ENCODE measurements at places on chromosomes 2 and 18.

- DNase-seq, result no peak
Measured at GRCh38 chr2:160207271-160207670, 7.2 kb upstream of the ITGB6 start.

GRCh38 chr18:72866901-72867745 is 664 bp downstream of the NETO1 start:
- DNase-seq, result peak; percentile 44

GRCh38 chr2:10892796-10893350 is 18.9 kb upstream of the KCNF1 start:
- no peak for DNase-seq

GRCh38 chr18:79911344-79912270 is 39.8 kb downstream of the SLC66A2 start:
- no peak for DNase-seq

DNA sequence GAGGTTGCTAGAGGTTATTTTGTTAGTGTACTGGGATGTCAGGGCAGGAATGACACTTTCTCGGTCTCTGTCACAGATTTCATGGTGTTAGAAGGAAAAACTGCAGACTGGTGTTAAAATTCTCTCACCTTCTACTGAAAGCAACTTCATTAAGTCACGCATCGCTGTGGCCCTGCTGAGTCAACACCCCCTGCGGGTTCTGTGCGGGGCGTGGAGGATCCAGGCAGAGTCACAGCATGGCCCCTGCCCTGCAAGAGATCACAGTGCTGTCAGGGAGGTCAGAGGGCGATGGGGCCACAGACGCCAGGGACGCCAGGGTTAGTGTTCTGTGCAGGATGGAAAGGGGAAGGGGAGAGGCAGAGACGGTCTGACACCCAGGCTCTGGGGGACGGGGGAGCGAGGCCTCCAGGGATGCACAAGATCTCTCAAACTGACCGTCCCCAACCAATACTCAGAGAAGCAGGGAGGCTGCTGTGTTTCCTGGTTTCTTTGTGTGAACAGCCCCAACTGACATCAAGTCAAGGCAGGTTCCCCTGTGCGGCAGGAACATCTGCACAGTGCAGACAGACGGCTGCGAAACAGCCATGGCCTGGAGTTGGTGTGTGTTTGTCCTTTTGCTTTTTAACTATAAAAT is 354.9 kb upstream of the SALL3 start:
- DNase-seq, result no peak

GRCh38 chr2:240560084-240560479 is at the start of gene DUSP28:
Gene DUSP28, plus strand, starts transcription at chr2:240560357. Its CDS starts 328 bp downstream, at chr2:240560685.
- peak; percentile 67 for DNase-seq

GRCh38 chr2:73981081-73982001 is 3.4 kb upstream of the TET3 start:
- no peak for DNase-seq

- no peak for DNase-seq
Measured at GRCh38 chr2:73536133-73536840, 105.9 kb downstream of the NAT8 start.

DNA sequence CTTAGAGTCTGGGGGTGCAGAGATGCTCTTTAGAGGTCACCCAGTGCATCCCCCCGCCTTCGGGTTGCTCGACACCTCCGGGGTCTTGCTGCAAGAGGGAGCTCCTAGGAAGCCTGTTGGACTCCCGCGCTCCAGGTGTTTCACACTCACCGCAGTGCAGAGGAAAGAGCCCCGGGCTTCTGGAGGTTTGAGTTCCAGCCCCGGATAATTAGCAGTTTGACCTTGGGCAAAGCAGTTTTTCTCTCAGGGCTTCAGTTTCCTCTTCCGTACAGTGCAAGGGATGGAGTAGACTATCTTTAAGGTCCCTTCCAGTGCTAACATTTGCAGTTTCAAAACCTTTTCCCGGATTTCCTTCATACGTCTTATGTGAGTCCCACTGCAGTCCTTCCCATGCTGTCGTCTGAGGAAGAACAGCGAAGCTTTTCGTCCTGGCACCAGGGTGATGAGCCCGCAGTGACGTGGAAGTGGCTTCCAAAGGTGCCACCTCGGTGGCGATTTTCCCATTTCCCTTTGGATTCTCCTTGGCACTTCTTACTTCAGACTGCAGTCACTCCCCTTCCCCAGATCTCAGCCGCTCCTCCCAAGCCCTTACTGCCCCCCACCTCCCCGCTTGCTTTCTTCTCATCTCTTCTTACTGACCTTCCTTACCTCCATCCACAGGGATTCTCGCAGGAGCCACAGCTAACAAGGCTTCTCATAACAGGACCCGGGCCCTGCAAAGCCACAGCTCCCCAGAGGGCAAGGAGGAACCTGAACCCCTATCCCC is 585 bp downstream of the PNKD start:
- no peak for DNase-seq

- DNase-seq, result no peak
Measured at GRCh38 chr2:62372824-62373223, 133.2 kb downstream of the TMEM17 start.

GRCh38 chr2:204172145-204172600 is 235.6 kb downstream of the ICOS start:
- no peak for DNase-seq

DNA sequence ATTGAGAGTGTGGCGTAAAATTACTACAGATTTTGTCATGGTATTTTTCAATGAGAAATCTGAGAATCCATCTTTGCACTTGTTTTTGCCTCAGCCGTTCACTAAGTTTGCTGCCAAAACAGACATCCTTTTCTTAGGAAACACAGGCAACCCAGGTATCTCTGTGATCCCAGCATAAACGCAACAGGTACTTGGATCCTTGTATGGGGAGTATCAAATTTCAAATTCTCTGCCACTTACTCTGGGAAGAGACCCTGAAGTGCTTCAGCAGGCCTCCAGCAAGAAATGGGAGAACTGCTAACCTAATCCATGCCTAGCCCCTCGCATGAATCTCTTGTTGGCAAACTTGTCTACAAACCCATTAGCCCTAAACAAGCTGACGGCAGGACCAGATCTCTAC is 83.1 kb downstream of the BCL11A start:
- DNase-seq, result peak; percentile 25

DNA sequence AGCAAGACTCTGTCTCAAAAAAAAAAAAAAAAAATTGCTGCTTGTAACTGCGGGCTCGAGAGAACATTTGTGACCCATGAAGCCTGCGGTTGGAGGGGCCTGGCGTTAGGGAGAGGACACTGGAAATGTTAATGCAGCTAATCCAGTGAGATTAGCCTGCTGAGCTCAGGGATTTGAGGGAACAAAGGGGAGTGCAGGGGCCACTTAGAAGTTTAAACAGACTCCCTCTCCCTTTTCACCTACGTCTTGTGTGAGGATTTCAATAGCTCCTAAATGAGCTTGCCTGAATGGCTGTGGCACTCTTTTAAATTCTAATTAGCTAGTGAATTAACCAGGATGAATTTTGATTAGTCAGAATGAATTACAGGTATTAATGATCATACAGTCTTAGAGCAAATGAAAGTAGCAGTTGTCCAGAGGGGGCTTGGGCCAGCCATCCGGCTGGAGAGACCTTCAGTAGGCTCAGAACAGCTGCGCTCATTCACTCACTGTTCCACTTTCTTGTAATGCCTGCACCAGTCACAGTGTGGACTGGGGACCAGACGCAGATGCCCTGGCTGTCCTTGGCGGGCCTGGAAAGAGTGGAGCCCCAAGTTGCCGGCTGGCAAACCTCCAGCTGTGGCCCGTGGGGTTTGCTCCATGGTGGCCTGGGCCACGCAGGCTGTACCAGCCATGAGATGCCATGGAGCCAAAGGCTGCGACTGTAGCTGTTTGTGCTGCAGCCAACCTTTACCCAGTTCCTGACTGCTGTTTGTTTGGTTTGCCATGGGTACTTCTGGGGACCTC is 20.8 kb downstream of the LDLRAD4 start:
- no peak for DNase-seq

DNA sequence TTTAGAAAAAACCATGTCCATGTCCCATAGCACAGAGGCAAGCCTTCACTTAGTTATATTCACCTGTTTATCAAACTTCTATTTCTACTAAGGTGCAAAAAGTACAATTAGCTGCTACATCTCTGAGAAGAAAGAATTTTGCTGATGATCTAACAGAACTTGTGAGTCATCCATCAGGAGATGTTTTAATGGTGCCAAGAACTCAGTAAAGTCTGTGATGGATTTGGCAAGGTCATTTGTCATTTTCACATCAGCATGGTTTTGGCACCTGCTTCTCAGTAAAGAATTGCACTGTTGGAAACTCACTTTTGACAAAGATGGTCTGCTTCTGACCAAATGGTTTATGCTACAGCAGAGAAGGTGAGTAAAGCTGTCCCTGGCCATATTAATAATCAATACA is 195.7 kb upstream of the TMEFF2 start:
- DNase-seq, result no peak

DNA sequence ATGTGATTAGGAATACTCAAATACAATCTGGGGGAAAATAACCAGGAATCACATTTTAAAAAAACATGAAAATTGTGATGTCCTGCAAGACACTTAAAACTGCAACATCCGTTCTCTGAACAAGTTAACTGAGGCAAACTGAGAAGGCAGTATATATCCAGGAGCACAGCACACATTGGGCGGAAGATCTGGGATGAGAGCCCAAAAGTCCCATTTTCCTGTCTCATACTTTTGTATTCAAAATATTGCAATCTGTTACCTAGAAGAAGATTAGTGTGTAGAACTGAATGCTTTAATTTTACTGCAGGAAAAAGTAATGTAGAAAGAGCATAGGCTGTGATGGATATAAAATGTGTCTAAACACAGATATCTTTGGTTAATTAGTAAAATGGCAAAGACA is 276.8 kb upstream of the FANCL start:
- DNase-seq, result no peak

- no peak for DNase-seq
Measured at GRCh38 chr2:25989154-25989553, 6.9 kb upstream of the KIF3C start.

DNA sequence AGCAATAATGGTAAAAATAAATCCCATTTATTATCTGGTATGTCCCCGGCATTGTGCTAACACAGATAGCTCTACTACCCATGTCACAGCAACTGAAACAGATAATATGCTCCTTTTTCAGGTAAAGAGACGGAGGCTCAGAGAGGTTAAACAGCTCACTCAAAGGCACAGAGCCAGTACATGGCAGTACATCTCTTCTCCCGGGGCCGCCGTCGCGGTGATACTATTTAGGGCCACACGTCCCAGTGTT is 693 bp upstream of the PDK1 start:
- DNase-seq, result no peak

DNA sequence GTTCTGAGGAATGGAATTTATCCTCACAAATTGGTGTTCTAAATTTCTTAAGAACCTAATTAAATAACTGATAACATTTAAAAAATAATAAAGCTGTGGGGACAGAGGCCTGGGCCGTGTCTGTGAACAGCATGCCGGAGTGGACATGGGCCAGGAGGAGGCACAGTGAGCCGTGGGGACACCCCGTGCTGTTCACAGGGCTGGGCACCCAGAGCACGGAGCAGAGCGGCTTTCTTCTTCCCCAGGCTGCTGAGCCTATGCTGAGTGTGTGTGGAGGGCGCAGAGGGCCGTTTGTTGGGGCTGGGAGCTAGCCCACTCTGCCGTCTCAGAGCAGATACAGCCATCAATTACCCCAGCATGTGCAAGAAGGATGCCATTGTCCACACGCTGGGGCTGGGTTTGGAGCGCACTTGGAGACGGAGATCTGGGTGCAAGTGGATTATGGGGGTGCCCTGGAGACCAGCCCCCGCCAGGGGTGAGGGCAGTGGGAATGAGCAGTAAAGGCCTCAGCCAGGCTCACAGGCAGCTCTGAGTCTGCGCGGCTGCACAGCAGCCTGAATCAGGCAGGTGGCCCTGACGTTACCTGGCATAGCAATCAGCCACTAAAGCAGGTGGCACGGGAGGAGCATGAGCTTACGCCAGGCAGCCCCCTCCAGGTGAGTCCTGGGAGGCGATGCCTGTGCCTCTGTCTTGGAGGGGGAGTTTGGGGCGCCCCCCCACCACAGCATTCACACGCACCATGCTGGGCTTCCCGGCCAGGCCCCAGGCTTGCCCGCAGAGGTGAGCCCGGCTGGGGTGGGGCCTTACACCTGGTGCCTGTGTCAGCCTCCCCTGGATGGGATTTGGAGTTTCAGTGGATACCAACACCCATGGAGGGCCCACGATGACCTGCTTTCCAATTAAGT is 52.1 kb upstream of the SLC66A3 start:
- DNase-seq, result no peak

GRCh38 chr2:152542995-152543481 is 174.2 kb downstream of the PRPF40A start:
- DNase-seq, result no peak

- no peak for DNase-seq
Measured at GRCh38 chr2:192122141-192122540, 72.6 kb downstream of the TMEFF2 start.

- no peak for DNase-seq
Measured at GRCh38 chr2:96769814-96770213, 9.1 kb downstream of the CNNM4 start.

- DNase-seq, result no peak
Measured at GRCh38 chr2:13413989-13414388, 697.3 kb downstream of the TRIB2 start.

- no peak for DNase-seq
Measured at GRCh38 chr2:232365621-232366321, 12.8 kb upstream of the ALPP start.

- no peak for DNase-seq
Measured at GRCh38 chr2:177021706-177022343, 190.8 kb upstream of the HNRNPA3 start.

DNA sequence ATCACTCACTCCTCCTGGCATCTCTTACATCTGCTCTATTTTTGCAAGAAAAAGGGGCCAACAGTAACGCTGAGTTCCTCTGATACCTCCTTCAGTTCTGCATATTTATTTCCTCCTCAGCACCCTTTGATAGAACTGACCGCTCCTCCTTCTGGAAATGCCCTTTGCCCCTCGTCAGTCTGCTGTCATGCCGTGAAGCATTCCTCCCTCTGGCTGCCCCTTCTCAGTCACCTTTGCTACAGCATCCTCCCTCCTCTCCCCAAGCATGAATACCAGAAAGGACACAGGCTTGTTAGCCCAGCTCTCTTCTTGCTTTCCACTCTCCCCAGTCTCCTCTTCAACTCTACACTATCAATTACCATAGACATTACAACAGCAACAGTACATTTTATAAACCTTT is 135.4 kb downstream of the NBAS start:
- DNase-seq, result no peak

- DNase-seq, result no peak
Measured at GRCh38 chr18:30568333-30568732, 474.2 kb downstream of the DSC3 start.

DNA sequence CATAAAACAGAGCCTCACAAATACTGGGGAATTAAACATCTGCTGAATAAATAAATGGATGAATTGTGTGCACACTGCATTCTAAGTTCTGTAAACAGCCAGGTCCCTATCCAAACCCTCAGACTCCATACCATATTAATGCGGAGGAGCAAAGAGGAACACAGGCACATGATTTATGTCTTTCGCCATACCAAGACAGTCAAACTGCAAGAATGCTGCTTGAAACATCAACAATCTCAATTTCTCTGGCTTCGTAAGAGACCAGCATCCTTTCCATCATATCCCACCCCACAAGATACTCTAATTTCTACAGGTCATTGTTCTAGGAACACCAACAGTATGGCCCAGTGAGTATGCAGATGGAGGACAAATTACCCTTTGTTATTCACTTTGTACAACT is 15.0 kb downstream of the KANSL3 start:
- DNase-seq, result no peak
